ENCODE measurements at places on chromosomes 5 and 9.

GRCh38 chr5:1140171-1140817, 28.4 kb upstream of the SLC12A7 start:
- DNase-seq, result peak; percentile 78

DNA sequence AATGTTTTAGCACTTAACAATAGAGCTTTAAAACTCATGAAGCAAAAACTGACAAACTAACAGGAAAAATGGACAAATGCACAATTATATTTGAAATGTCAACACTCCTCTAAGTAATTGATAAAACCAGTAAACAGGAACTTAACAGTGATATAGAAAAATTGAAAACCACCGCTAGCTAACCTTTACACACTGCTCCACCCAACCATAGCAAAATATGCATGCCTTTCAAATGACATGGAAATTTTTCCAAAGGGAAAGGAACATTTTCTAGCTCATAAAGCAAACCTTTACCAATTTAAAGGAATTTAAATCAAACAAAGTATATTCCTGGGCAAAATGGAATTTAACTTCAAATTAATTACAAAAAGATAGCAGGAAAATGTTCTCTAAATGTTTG, 109.2 kb downstream of the ADAMTS19 start:
- DNase-seq, result peak; percentile 36

- DNase-seq, result no peak
These were observed 98.0 kb downstream of the EDIL3 start for GRCh38 chr5:84286662-84287061.

DNA sequence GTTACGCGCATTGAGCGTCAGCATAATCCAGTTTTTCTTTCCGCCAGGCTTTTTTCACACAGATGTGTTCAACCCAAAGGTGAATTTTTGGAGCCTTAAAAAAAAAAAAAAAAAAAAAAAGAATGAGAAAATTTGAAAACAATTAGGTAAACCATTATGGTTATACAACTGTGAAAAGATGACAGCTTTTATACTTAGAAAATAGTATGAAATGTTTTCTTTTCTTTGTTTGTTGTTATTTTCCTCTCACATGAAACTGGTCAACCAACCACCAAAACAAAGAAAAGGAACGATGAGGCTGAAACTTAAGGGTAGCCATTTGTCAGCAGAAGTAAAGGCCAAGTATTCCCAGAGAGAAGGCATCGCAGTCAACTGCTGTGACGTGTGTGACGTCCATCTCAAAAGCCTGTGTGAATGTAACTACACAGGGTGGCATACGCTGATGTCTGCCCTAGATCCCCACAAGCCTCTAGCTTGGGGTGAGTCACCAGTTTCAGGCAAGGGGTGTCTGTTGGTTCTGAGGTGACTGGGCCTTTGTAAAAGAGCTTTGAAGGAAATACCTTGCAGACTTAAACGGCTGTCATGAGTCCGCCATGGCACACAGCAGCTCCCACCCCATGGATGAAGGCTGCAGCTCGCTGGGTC, 182.9 kb downstream of the AOPEP start:
- DNase-seq, result no peak

GRCh38 chr9:122810306-122810946, 10.5 kb downstream of the OR1K1 start:
- peak; percentile 57 for DNase-seq

DNA sequence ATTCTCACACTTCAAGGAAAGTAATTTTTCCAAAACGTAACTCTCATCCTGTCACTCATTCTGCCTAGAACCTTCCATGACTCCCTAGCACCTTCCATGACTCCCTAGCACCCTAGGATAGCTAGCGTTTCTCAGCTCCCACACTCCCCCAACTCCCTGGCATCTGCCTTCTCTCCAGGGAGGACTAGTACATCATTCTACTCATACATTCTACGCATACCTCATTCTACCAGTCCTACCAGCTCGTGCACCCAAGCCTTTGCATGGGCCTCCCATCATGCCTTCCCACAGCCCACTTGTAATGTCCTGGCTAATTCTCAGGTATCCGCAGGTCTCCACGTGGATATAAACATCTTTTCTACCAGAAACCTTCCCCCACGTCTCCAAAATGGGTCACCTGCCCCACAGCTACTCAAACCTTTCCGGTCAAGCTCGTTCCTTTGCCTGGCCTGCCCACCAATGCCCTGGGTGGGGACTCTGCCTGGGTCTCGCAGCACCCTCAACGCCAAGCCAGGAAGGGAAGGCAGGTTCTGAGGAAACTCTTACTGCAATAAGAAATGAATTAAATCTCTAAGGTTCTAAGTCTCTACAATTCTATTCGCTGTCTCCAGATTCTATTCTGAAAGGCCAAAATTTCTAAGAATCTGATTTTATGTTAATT, 930 bp downstream of the ANKS6 start:
- no peak for DNase-seq

GRCh38 chr5:120605325-120606079, 141.4 kb downstream of the PRR16 start:
- no peak for DNase-seq

GRCh38 chr9:111730937-111731567, 63.7 kb downstream of the SHOC1 start:
- no peak for DNase-seq

DNA sequence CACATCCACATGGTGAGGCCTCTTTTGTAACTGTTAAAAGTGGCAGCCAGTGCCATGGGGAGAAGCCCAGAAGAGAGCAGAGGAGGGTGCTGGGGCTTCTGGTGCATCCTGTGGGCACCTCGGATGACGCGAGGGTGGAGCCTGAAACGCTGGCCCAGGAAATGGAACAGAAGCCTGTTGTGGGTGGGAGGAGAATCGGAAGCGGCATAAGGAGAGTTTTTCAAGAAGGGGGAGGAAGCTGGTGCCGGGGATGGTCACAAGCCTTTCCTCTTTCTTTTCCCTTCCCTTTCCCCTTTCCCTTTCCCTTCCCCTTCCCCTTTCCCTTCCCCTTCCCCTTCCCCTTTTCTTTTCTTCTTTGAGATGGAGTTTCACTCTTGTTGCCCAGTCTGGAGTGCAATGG, 12.9 kb downstream of the ANKRD33B start:
- no peak for DNase-seq

DNA sequence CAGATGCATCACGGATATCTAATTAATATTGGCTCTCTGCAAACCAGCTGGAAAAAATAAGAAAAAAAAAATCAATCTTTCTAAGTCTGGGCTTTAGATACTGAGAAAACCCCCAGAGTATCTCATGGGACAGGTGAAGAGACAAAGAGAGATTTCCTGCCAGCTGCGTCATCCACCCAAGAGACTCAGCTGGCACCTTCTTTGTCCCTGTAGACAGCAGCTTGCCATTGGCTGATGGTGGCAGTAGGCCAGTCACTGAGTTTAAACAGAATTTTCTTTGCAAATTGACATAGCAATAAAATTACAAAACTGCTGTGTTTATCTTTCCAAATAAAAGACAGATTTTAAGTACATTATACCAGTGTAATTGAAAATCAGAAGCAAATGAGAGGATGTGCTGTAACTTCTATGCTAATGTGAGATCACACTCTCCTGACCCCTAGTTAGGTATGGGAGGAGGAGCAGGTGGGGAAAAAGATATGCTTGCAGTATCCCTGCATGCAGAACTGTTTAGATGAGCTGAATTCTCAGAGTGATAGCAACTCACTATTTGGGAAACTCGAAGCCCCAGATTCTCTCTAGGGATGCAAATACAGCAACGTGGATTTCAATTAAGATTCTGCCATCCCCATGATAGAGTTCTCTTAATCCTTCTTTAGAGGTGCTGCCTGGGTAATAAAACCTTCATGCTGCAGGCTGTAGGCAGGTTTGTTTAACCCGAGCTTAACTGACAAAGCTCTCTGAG, 72.2 kb downstream of the NMUR2 start:
- DNase-seq, result peak; percentile 1
